ENCODE measurements at places on chromosomes 3 and 15.

GRCh38 chr3:58175437-58176184, 35.2 kb downstream of the DNASE1L3 start:
- DNase-seq, result no peak

- DNase-seq, result no peak
These were observed 79.6 kb downstream of the MLH1 start for GRCh38 chr3:37072892-37073291.

DNA sequence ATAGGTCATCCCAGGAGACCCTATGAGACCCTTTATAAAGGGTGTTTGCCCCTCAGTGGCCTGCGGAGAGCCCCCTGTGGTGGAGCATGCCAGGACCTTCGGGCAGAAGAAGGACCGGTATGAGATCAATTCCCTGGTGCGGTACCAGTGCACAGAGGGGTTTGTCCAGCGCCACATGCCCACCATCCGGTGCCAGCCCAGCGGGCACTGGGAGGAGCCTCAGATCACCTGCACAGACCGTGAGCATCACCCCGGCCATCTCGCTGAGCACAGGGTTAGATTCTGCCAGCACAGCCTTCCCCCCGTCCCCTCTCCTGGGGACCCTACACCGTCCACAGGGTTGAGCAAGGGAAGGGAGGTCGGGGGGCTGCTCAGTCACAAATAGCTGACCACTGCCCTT, 21.6 kb downstream of the HAPLN3 start:
- DNase-seq, result no peak

DNA sequence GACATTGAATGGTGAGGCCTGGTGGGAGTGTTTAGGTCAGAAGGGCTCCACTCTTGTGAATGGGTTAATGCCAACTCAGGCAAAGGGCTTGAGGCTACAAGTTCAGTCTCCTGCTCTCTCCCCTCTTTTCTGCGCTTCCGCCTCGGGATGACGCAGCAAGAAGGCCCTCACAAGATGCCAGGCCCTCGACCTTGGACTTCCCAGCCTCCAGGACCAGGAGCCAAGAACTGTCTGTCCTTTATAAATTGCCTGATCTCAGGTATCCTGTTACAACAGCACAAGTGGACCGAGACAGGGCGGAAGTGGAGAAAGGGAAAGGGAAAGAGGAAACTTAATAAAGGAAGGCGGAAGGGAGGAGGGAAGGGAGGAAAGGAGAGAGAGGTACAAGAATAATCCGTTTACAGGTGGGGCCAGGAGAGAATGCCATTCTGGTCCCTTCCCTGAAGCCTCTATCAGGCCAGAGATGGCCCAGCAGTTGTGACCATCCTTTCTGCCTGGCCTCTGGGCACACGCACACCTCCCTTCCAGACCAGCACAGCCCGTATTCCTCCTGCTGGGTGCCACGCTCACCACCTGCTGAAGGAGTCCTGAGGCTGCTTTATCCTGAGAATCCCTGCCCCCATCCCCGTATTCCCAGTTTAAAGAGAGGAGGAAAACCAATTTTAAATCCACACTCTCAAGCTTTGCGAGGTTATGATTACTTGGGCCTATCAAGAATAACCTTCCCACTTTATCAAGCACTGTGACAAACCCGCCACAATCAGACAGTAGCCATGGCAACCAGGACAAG, 64.2 kb downstream of the OXNAD1 start:
- no peak for DNase-seq

DNA sequence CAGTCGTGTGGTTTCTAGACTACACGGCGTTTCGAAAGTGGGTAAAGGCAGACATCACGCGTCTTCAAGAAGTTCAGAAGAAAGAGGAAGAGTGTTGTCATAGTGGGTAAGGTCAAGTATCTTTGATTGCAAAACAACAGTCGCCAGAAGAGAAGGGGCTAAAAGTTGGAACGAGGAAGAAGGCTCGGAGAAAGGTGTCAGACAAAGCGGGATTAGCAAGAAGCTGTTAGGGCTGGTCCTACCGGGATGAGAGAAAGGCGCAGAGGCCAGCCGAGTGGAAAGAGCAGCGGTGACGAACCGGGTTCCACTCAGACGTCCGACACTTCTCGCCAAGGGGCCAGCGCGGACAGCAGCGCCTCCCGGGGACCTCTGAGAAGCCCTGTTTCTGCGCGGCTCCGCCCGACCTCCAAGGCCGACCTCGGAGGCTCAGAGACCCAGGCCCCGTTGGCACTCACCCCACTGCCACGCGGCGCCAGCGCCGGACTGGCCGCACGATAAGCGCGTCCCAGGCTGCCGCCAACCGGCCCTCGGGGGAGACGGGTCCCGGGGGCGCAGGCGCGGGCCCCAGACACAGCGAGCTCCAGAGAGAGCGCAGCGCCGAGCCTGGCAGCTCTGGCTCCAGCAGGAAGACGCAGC, 436 bp downstream of the ADPGK start:
- no peak for DNase-seq

DNA sequence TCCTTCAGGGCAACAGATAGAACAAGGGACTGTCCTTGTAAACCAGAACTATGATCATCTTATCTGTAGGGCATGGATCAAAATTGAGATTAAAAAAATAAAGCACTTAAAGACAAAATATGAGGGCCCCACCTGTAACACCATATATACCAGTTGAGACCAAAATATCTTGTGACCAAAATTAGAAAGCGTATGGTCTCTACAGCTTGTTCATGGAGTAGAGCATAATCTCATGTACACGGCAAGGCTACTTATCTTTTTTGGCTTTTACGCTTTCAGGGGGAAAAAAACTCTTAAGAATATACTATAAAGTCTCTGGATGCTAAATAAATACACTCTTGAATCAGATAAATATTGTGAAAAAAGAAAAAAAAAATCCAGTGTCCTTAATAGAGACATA, 49.3 kb downstream of the ADAMTS9 start:
- no peak for DNase-seq

GRCh38 chr15:89401631-89402517, 67.2 kb upstream of the POLG start:
- no peak for DNase-seq

GRCh38 chr15:57646087-57646486, 54.4 kb downstream of the MYZAP start:
- no peak for DNase-seq

- peak; percentile 24 for DNase-seq
These were observed 5.5 kb downstream of the CPNE4 start for GRCh38 chr3:132029182-132029902.

- DNase-seq, result no peak
These were observed 40.5 kb downstream of the SST start for GRCh38 chr3:187629711-187630110.

- DNase-seq, result no peak
These were observed 273.6 kb upstream of the PROK2 start for GRCh38 chr3:72058493-72059081.

DNA sequence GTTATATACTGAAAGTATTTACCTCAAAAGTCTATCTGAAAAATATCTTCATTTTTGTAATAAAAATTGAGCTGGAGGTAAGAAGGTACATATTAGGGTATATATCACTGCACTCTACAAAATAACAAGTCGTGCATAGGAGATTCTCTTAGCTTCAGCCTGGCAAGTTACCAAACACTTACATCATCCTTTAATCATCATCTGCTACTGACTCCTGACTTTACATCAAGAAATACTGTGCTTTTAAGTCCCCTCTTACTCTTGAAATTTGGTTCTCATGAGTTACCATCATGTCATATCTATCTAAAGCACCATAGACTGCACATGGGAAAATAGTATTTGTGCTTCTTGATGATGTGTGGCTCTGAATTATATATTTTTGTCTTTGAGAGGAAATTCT, 50.8 kb downstream of the LYSMD4 start:
- no peak for DNase-seq

GRCh38 chr3:17759901-17760300, 17.5 kb upstream of the TBC1D5 start:
- no peak for DNase-seq

- no peak for DNase-seq
These were observed 8.3 kb downstream of the SETD5 start for GRCh38 chr3:9405756-9406155.

- no peak for DNase-seq
These were observed 730 bp downstream of the DGKG start for GRCh38 chr3:186361246-186361761.

- no peak for DNase-seq
These were observed 260.9 kb upstream of the SLITRK3 start for GRCh38 chr3:165457096-165457495.

- DNase-seq, result no peak
These were observed 21.4 kb upstream of the DPH6 start for GRCh38 chr15:35567392-35567791.

DNA sequence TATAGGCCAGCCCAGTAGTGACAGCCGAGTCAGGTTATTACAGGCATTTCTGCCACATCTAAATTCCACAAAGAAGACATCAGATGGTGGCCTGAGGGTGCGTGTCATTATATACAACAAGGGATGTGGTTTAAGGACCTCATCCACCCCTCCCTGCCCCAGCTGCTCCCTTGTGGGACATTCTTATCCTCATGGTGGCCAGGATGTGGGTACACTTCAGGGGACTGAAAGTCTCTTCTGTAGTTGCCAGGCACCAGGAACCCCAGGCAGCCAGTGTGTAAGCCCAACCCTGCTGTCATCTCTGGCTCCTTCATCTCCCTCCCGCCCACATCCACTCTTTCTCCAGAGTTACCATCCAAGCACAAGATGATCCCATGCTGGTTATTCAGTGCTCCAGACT, 224.9 kb upstream of the TOPAZ1 start:
- no peak for DNase-seq

- no peak for DNase-seq
These were observed 506 bp upstream of the ATP1B3 start for GRCh38 chr3:141875893-141876380.

GRCh38 chr15:81195339-81195864, 1.3 kb upstream of the IL16 start:
- DNase-seq, result no peak

DNA sequence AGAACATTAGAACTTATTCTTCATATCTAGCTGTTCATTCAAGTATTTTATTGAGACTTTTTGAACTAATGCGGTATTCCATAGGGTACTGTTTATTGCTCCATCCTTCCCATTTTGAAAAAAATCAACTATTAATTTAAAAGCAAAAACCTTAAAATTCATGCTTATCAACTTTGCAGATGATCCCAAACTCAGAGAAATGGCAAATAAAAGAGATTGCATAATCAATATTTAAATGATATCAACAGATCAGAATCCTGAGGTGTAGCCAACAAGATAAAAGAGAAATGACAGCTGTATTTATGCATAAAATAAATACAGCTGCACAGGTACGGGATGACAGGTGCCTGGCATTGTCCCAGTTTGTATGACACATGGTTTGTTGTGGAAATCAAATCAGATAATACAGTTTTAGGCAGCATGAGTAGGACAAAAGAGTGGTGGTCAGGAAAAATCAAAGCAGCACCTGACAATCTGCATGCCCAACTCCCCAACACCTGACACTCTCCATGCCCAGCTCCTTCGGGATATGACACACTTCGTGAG, 42.4 kb upstream of the CMTM8 start:
- DNase-seq, result no peak

DNA sequence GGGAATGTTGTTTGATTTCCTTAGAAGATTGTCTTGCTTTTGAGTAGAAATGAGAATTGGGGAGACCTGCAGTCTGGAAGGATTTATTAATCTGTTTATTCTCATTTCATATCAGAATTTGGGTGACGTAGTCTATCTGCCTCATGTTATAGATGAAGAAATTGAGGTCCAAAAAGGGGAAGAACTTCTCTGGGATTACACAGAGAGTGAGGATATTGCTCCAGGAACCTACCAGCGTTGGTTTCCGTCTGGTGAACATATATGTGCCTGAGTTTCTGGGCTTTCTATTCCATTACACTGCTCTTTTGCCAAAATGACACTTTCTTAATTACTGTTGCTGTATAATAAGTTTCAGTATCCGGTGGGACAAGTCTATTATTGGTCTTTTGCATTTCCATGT, 51.8 kb downstream of the CTDSPL start:
- DNase-seq, result no peak

- no peak for DNase-seq
These were observed 23.9 kb downstream of the SLC30A4 start for GRCh38 chr15:45498701-45499100.

DNA sequence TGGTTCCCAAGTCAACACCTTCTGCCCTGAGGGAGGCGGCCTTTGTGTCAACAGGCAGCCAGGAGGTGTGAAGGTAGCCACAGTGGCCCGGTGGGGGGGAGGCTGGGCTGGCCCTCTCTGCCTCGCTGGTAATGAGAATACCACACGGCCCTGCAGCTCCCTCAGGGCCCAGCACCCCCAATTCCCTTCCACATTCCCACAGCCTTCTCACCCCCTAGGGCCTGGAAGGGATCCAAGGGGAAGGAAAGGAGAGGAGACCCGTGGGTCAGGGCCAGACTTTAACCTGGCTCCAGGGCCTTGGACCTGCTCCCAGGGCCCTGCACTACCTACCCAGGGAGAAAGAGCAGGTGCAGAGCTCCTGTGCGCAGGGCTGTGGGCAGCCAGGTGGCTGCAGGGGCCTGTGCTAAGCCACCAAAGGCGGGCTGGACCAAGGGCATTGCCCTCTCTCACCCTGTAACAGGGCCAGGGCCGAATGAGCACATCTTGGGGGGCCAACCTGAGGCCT, 8.7 kb upstream of the MESP2 start:
- DNase-seq, result no peak

DNA sequence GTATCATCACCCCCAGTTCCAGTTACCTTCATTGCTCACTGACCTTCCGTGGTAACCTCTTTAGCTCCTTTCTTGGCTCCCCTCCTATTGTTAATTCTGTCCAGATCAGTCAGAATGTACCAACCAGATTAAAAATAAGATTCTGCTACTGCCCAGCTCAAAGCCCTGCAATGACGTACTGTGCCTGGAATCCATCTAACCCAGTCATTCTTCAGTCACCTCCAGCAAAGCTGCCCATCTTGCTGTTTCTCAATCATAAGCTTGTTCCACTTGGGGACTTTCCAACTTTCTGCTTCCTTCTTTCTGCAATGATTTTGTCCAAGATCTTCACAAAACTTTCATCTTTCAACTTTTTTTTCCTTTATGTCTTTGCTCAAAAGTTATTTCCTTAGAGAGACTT, 512.0 kb upstream of the ZNF385D start:
- no peak for DNase-seq

DNA sequence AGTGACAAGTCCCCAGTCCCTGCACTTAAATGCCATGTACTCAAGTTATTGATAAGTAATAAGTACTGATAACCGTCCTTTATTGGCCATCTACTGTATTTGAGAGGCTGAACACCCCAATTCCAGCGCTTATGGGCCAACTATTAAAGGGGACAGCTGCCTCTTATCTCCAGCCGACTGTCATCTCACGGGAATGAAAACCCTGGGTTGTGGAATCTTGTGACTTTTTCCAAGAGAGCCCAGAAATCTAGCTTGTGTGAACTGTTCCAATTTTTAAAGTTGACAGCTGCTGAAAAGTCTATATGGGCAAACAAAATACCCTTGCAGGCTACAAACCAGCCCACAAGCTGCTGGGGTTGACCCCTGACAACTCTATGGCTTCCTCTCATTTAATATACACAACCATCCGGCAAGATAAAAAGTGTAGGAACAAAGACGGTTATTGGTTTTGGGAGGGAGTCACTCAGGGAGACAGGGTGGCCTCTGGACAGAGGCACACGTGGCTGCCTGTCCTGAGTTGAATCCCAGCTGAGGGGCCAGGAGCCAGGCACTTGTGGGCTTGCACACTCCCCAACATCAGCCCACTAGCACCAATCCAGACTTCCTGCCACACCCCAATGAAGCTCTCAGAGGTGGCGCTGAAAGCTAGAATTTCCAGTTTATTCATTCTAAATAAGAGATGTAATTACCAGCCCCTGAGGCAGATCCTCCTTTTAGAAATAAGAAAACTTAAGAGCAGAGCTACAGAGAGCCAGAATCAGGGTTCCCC, 16.2 kb downstream of the SPSB4 start:
- no peak for DNase-seq

GRCh38 chr3:126117212-126117611, 33.3 kb upstream of the SLC41A3 start:
- DNase-seq, result no peak
